ENCODE measurements at places on chromosomes 11 and 22.

DNA sequence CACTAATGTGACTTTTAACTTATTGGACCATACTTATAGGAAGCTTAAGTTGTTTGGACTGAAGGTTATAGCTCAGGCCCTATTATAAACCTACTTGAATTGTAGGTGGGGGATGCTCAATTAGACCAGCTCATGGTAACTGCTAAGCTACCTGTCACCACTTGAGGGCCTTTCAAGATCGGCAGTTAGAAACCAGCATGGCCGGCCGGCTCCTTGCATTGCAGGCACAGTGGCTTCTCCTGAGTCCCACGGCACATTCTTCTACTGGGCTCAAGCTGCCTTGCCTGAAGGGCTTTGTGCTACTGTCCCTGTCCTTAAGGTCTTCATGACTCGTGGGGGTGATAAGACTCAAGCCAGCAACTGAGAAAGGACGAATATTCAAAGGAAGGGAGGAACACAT is 70.8 kb downstream of the TBC1D22A start:
- no peak for DNase-seq

GRCh38 chr11:117144477-117145392 is 648 bp downstream of the PAFAH1B2 start:
- no peak for DNase-seq

- no peak for DNase-seq
These were observed 56.0 kb upstream of the OR5AK2 start for GRCh38 chr11:56932572-56933220.

GRCh38 chr11:109745996-109746625 is 324.1 kb downstream of the C11orf87 start:
- DNase-seq: no peak

GRCh38 chr11:21820176-21820575 is 372.7 kb upstream of the ANO5 start:
- no peak for DNase-seq

GRCh38 chr11:110529043-110529442 is 99.3 kb downstream of the FDX1 start:
- no peak for DNase-seq

DNA sequence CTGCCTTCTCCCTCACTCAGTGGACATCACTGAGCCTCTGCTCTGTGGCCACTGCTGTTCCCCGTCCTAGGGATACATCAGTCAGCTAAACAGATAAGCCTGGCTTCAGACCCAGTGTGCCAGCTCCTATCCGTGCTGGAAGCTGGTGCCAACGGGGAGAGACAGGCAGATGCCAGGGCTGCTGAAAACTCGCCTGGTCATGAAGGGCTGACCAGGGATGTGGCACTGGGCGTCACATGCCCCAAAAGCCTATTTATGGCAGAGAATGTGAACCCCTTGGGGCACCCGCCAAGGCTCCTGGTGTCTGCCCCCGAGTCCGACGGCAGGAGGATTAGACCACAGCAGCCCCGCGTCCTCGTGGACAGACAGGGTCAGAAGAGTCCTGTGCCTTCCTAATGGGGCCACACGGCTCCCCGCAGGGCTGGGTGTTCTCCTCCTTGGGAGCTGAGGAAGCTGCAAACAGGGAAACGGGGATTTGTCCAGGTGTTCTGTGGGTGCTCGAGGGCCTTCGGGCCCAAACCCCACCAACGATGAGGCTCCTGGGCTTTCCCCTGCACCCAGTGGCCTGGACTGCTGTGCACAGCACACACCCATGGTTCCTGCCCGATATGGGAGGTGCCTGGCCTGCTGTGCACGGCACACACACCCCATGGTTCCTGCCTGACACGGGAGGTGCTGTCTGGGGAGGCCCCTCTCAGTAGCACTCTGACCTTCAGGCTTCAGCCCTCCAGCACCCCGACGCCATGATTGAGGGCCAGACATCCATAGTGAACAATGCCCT is 19.9 kb downstream of the ANO1 start:
- DNase-seq: no peak

GRCh38 chr11:118928870-118929500 is 3.3 kb upstream of the BCL9L start:
- DNase-seq: peak; percentile 71

DNA sequence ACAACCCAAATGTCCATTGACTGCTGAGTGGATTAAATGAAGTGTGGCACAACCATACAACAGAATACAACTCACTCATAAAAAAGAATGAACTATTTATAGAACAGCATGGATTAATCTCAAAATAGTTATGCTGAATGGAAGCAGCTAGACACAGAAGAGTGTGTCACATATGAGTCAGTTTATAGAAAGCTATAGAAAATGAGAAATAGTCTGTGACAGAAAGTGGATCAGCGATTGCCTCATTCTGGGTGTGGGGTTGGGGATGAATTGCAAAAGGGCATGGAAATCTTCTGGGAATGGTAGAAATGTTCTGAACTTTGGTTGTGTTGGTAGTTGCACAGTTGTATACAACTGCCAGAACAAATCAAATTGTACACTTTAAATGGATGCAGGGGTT is 37.4 kb downstream of the PRR5L start:
- no peak for DNase-seq

- DNase-seq: no peak
These were observed 367.6 kb downstream of the DYNC2H1 start for GRCh38 chr11:103476874-103477273.

DNA sequence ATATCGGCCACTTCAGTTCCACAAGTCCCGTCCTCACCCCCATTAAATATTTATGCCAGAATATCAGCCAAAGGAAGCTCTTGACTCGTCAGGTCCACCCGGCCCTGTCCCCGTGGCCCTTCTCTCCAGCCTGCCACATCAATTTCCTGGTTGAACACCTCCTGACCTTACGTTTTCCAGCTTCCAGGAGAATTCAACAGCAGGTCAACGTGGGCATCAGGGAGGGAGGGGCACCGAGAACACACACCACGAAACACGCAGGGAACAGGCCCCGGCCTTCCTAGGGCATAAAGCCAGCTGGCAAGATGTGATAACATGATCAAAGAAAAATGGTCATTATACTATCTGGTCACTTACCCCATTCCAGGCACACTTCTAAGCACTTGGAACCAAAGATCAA is 15.3 kb downstream of the SULT4A1 start:
- no peak for DNase-seq

GRCh38 chr11:79078456-79078855 is 362.4 kb downstream of the TENM4 start:
- no peak for DNase-seq

DNA sequence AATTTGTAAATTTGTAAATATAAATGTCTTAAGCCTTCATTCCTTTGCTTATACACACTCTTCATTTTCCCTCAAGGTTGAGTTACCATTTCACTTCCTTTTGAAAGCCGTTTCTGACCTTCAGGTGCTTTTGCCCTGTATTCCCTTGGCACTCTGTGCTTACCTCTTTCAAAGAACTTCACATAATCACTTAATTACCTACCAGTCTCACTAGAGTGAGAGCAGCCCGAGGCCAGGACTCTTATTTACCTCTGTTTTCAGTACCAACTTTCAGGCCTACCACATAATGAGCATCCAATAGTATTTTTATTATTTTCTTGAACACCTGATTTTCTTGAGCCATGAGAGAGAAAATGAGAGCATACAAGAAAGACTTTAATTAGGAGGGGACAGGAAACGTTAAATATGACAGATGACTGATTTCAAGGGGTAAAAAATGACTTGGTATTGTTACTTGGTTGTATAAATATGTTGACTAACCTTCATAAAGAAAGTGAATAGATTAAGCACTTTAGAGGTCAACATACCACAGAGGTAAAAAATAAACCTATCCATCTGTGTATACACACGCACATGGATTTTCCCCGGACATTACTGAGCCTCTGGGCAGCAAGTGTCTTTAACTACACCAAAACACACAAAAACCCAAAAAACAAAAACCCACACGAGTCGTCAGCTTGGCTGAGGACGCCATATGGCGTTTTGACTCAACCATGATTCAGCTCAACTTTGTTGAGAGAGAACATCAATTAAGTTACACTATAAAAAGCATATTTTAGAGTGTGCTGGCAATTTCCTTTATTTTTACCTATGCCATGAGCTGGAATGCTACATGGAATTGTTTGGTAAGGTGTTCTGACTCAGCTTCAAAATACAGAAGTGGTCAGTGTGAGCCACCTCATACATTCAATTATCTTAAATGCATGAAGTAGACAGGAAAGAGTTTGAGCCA is 7.6 kb downstream of the ATXN10 start:
- no peak for DNase-seq

- DNase-seq: no peak
These were observed 90.1 kb downstream of the LDLRAD3 start for GRCh38 chr11:36033936-36034335.

GRCh38 chr22:49091917-49092545 is 735.6 kb downstream of the BRD1 start:
- DNase-seq: no peak

DNA sequence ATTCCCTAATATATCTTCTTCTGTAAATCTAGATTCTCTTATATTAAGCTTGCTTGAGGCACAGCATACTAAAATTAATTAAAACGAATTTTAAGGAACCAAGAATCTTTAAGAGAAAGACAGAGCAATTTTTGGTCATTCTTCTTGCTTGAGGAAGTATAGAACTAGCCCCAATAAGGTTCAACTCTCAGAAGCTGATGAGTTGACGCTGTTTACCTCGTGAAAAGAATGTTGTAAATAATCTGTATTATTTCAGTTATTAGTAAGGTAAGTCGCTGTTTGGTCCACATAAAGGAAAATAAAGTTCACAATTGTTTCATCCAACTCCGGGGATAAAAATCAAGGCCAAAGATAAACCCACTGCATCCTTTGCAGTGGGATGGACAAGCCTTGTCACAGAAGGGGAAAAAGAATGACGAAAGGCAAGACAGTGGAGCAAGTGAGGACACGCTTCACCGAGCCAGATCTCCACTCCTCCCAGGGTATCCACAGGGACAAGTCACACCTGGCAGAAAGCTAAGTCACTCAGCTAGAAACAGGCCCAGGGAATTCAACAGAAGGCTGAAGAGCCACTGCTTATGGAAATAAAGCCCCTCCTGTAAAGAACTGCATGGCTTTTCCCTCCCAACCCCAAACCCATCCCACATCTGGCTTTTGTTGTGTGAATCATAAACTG is 752 bp downstream of the POU2AF1 start:
- no peak for DNase-seq

- no peak for DNase-seq
These were observed 17.3 kb downstream of the PHLDA2 start for GRCh38 chr11:2911785-2912391.

GRCh38 chr11:111297696-111298095 is 650 bp upstream of the POU2AF3 start:
- DNase-seq: no peak

DNA sequence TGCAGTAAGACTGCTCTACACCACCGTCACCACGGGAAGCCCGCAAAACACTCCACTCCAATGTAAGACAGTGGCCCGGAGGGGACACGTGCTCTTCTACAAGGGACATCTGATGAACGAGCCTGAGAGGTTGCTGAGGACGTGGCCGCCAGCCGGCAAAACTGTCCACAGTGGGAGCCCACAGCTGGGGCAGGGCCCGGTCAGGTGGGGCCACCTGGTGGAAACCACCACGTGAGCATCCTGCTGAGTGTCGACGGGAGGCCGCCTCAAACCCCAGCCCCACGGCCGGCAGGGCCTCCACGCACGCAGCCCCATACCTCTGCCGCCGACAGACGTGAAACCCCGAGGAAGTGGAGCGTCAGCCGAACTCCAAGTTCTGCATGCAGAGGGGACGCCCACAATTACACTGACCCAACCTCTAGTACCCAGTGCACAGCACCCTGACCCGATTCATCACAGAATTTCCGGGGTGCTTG is 42.6 kb downstream of the BRD1 start:
- no peak for DNase-seq

DNA sequence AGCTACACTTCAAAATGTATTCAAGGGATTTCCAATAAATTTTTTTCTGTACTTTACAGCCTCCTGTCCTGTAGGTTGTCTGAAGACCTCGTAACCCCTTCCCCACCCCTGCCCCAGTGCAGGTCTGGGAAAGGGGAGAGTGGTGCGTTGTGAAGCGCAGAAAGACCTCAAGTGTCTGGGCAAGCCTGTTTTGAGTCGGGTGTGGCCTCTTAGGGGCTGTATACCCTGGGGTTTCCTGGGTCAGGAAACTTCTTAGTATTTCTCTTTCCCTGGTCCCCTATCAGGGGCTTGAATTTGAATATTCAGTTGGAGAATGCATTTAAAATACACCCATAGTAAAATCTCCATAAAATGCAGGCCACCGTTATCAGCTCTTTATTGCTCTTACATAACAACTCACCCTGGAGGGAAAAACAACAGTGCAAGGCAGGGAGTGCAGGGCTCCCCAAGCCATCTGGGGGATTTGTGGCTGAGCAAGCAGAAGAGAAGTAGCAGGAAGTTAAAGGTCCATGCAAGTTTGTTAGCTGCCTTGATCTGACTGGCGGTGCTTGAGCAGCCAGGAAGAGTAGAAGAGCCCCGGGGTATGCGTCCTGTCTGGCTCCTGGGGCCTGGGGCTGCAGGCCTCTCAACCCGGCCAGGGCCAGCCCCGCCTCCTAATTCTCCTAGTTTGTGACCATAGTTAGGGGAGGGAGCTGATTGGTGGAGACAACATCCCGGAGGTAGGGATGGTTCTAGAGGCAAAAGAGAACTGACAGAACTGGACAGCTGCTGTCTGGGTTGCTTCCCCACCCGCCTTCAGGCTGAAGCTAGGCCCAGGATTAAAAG is 25.7 kb downstream of the ARHGAP1 start:
- DNase-seq: no peak

GRCh38 chr11:123469089-123469488 is 39.0 kb downstream of the GRAMD1B start:
- peak; percentile 44 for DNase-seq

DNA sequence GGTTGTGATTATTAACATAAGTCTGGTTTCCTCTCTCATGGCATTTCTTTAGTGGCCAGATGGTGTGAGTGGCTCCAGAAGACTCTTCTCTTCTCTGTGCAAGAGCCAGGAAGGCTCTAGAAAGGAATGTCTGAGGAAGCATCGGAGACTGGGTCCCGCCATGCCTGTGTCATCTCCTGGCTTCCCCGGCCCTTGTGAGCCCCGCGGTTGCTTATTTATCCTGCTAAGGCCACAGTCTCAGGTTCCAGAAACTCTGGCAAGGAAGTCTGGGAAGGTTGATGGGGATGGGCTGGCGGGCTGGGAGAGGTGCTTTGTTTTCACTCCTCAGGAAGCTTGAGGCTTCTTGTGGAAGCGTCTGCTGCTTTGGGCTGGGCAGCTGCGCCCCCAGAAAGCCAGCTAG is 18.9 kb downstream of the BCR start:
- no peak for DNase-seq

Data from NCI-H187 (cell line).